AML-193 (cell line): ENCODE measurements at places on chromosomes 16 and 17.

DNA sequence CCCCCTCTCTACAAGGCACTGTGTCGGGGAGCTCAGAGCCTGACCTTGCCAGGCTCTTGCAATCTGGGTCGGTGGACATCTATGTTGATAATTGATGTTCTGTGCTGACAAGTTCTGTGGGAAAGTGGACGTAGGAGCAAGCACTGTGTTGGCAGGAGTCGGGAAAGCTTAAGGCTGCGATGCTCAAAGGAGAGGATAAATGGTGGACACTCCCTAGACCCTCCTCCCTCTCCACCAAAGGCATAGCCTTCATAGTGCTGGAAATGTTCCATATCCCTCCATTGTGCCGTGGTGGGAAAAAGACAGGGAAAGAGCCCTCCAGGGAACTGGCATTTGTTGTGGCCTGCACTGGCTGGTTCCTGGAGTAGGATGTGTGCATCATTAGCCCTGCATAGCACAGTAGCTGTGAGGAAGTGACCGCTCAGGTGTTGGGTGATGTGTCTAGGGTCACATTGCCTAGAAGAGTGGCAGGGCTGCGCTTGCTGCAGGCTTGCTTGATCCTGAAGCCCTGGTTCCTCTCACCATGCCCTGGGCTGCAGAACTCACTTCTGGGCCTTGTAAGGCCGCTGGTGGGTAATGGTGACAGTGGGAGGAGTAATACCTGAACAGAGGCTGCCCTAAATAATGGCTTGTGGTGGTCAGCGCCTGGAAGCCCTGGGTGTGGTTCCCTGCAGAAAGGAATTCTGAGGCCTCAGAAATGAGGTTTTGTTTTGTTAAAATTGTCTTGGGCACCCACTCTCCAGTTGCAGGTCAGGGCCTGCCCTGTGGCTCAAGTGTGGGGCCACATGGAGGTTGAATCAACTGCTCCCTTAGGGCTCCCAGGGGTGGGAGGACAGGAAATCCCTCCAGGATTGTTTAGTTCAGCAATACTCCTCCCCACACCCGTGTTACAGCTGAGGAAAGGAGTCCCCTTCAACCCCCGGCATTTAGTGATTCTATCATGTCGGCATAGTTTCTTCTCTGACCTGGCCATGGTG lies 62.6 kb downstream of the KSR1 start:
- DNase-seq, result no peak

- DNase-seq, result no peak
Observed at GRCh38 chr17:42429726-42430447, 6.8 kb upstream of the CAVIN1 start.

DNA sequence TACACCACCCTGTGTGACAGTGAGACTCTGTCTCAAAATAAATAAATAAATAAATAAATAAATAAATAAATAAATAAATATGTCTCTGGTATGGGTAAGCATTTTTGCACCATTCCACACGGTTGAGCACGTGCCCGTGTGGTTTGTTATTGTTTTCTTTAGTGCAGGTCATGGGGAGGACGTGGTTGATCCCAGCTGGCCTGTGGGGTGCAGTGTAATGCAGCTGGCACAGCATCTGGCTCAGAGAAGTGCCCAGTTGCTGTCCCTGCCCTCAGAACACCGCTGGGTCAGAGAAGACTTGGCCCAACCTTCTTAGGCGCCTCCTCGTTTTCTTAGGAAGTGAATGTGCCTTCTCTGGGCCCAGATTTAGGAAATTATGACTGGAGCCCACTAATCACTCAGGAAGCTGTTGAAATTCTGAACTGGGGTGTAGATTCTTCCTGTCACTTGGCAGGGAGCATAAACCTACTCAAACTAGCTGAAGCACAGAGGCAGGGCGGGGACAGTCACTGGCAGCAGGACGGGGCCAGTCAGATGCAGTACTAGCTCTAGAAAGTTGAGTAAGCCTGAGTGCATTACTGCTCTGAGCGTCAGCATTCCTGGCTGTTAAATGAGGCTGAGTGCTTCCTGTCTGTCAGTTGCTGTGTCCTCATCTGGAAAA lies 85.9 kb downstream of the SNX29 start:
- peak; percentile 71 for DNase-seq

DNA sequence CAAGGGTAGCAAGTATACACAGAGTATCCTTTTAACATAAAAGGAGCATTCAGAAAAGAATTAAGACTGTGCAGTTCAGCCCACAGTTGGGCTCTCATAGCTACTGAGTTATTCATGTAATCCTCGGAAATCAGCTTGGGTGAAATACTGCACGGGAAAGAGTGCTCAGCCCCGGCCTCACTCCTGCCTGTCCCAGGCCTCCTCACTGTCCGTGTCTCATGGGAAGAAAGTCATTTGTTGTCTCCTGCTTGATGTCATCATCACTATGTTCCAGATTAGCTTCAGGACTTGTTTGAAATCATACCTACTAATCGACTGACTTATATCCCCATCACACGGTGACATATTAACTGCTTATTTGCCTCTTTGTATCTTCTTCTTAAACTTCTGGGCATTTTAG lies 223.3 kb upstream of the CHMP6 start:
- no peak for DNase-seq

DNA sequence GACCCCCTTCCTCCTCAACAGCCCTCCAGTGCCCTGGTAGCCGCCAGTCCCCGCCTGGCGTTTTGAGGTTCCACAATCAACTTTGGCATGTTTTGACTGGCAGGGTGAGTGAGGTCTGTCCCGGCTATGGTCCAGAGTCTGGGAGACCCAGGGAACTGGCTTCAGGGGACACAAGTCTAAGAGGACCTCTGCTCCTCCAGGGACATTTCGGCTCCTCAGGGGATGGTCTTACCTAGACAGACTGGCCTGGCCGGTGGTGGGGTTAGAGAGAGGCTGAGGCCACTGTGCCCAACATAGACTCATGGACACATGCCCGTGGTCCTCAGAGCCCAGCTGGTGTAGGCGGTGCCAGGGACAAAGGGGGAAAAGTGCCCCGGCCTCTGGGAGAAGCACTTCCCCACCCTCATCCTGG lies 2.2 kb downstream of the TMC8 start:
- DNase-seq, result no peak

- DNase-seq, result no peak
Observed at GRCh38 chr17:31553506-31553905, 162.0 kb downstream of the RAB11FIP4 start.

DNA sequence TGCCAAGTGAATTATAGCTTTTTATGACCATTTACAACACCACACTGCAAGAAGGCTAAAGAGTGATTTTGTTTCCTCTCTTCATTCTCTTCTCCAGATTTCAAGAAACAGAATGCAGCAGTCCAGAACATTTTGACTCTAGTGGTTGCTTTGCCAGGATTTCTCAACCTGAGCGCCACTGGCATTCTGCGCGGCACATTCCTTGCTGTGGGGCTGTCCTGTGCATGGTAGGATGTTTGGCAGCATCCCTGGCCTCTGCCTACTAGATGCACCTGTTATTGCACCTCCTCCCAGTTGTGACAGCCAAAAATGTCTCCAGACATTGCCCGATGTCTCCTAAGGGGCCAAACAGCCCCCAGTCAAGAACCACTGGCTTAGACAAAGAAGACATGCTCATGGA lies 25.7 kb upstream of the SLC39A11 start:
- DNase-seq, result no peak

- peak; percentile 30 for DNase-seq
Observed at GRCh38 chr17:29593591-29594518, 923 bp downstream of the ANKRD13B start.
